ENCODE measurements at places on chromosomes 2 and 18.

DNA sequence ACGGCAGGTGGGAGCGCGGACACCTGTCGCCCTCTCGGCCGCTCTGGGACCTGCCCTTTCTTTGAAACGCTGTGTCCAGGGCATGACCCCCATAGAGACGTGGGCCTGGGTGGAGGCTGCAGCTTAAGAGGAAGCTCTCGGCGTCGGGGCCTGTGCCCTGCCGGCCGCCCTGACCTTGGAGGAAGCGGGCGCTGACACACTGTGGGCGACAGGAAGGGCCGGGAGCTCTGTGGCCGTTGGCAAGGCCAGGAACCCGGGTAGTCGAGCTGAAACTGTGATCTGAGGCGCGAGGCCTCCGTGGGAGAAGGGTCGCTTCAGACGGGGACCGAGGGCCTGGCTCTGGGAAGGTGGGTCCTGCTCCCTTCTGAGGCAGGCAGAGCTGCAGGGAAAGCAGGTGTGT lies 28.2 kb downstream of the KCNG2 start:
- DNase-seq = no peak

DNA sequence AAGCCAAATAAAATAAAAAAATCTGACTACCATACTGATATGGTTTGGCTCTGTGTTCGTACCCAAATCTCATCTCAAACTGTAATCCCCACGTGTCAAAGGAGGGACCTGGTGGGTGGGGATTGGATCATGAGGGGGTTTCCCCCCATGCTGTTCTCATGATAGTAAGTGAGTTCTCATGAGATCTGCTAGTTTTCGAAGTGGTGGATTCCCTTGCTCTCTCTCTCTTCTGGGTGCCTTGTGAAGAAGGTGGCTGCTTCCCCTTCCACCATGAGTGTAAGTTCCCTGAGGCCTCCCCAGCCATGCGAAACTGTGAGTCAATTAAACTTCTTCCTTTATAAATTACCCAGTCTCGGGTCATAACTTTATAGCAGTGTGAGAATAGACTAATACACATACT lies 123.8 kb upstream of the WDSUB1 start:
- DNase-seq = no peak

DNA sequence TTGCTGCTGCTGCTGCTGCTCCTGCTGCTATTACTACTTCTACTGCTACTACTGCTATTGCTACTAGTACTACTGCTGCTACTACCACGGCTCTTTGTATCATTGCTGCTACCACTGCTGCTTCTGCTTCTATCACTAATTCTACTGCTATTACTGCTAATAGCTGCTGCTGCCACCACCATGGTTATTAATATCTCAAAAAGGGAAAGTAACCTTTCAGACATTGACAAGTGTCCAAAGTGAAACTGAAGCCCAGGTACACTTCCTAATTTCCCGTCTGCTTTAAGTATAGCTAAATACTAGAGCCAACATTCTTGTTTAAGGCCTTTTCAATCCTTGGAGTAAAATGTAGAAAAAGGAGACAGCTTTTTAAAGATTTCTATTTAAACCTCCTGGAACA lies 45.4 kb upstream of the EHBP1 start:
- no peak for DNase-seq

DNA sequence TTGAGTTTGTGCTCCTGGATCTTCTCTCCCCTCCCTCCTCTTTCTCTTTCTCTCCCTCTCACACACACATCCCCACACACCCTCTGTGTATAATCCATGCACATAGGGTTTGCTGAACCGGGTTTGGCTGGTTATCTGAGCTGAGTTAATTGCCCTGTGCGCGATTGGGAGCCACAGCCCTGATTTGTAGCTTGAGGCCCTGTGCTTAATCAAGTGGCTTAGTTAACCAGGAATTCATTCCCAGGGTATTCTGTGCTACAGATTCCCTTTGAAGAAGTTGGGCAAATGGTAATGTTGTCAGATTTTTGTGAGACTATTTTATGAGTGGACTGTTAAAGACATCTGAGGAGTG lies 6.2 kb downstream of the PARD3B start:
- no peak for DNase-seq

DNA sequence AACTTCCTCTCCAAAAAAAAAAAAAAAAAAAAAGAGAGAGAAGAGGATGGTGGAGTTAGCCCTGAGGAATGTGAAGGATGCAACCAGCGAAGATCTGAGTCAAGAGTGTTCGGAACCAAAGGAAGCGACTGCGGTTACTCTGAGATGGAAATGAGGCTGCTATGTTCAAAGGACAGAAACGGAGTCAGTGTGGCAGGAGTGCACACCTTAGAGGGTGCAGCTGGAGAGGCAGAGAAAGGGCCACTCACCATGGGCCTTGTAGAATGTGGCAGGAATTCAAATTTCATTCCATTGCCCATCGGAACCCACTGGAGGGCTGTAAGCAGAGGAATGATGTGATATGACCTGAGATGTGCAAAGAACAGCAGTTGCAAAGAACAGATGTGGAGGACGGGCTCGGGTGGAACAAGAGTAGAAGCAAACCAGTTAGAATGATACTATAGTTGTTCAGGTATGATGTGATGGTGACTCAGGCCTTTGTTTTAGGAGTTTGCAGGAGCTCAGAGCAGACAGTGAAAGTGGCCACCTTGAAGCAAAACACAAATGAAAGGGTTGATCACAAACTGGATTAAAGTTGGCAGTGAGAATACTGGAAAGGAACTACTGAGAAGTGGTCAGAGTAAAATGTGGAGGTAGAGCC lies 22.6 kb downstream of the ITGA6 start:
- DNase-seq = peak; percentile 58

GRCh38 chr2:101173707-101174295 lies 22.6 kb upstream of the TBC1D8 start:
- DNase-seq = no peak

DNA sequence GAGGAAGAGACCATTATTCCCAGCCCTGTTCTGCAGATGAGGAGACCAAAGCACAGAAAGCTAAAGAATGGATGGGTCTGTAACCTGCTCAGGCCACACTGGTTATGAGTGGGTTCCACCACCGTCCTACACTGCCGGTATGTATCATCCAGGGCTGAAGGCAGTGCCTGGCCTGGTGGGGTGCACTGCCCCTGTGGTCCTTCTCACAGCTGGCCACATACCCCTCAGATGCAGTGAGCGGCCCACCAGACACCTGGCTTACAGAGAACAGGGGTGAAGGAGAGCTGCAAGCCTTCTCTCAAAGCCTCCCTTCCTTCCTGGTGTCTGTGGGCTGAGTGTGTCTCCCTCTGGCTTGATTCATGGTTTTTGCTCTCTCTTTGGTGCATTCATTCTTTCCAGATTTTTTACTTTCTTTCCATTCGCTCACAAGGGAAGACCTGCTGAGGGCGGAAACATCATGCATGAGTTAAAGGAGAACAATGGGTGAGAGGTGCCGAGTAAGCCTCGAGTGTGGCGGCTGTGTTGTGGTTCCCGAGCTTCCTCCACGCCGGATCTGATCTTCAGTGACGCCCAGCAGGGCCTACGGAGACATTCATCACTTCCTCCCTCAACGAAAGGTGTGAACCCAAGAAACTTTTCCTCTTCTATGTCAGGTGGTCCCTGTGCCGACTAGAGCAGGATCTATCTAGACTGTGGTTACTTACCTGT lies 62.1 kb upstream of the REL start:
- no peak for DNase-seq

DNA sequence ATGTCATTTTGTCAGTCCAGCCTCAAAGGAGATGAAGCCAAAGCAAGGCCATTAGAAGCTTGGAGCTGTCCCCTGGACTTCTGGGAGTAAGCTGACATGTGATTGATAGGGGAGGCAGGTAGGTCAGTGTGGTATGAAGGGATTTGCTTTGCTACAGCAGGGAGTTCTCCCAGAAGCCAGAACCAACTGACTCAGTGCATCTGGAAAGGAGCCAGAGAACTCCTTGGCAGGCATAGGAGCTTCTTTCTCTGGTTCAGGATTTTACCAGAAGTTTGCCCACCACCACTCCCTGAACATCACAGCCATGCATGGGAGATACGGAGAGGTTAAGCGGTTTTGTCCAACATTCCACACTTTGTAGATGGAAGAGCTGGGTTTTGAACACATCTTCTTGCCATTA lies 24.5 kb upstream of the KCNE4 start:
- DNase-seq = peak; percentile 78

DNA sequence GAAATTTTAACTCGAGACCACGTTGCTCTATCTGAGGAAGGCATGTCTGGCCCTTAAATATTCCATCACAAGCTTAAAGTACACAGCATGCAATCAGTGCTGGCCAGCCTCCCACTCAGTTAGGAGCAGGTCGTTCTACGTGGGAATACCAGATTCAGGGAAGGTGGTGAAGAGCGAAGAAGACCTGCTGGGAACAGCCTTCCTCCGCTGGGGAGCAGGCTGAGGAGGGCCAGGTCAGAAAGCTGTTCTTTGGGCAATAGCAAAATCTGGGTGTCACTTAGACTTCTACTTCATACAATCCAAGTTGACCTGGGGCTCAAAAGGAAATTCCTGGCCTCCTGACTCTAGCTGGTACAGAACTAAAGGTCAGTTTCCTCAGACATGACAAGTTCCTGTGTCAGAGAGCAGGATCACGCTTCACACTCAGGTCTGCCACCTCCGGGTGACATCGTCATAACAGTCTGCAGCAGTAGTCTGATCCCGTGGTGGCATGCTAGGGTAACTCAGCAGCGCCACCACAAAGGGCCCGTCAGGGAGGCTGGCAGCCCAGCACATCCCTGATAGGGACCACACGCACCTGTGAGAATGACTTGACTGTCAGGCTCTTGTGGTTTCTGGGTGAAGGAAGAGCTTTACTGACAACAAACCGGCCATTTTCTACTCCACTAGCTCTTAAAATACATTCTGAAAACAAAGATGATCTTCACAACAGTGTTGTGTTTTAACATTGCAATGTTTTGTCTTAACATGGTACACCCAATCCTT lies 35.2 kb upstream of the NAPG start:
- DNase-seq = no peak

All from fibroblast of skin of back (primary cell).